ENCODE measurements at places on chromosomes 16 and 17. TPM values are rescaled to one million over a fixed set of nuclear protein-coding genes. Genes with fewer than 3 reads are reported as not detected.

Gene ZDHHC1
- 32.8 TPM for total RNA-seq

Gene HBM
- total RNA-seq = 3.3 TPM

Gene ZNF750
- total RNA-seq = not detected

Gene KIF2B
- total RNA-seq = not detected

Gene ENPP7
- not detected for total RNA-seq

Gene KIF18B
- not detected for total RNA-seq

Gene GJD3
- total RNA-seq = not detected

Gene C16orf74
- not detected for total RNA-seq

Gene PDP2
- 14.2 TPM for total RNA-seq

Gene UBE2Z
- total RNA-seq = 51.0 TPM

Gene CCL7
- total RNA-seq = not detected

Gene PPP1R27
- total RNA-seq = not detected

Gene C17orf50
- not detected for total RNA-seq

Gene HSD3B7
- 14.9 TPM for total RNA-seq

Gene HOXB9
- total RNA-seq = not detected

Gene SCARF1
- 20.3 TPM for total RNA-seq

Gene TNFRSF17
- not detected for total RNA-seq

Gene KRT17
- total RNA-seq = not detected

Gene LPCAT2
- 33.4 TPM for total RNA-seq

Gene CIBAR2
- total RNA-seq = not detected

Gene HYDIN
- total RNA-seq = 3.1 TPM

Gene PKMYT1
- 1.6 TPM for total RNA-seq

Gene PYY
- 2.0 TPM for total RNA-seq

Gene KRTAP4-5
- not detected for total RNA-seq

Gene HEATR3
- total RNA-seq = 62.7 TPM

Gene KRTAP9-2
- total RNA-seq = not detected

Gene GFER
- 20.1 TPM for total RNA-seq

Gene CHRNE
- 0.22 TPM for total RNA-seq

Gene OR3A2
- total RNA-seq = 1.1 TPM

Gene CCDC78
- total RNA-seq = 0.63 TPM

Gene KRT16
- 6.6 TPM for total RNA-seq

Gene TBC1D3
- total RNA-seq = not detected

Gene STAT3
- total RNA-seq = 133 TPM

Gene CES4A
- 19.2 TPM for total RNA-seq

Gene CCL15
- total RNA-seq = not detected

Gene HOXB7
- total RNA-seq = 2.2 TPM

Gene RBBP6
- total RNA-seq = 56.1 TPM

Gene MT1H
- 5.1 TPM for total RNA-seq

Gene CCL14
- 31.0 TPM for total RNA-seq

Gene TBX4
- total RNA-seq = not detected

Gene APOBR
- total RNA-seq = 2.2 TPM

Gene TK1
- total RNA-seq = 6.6 TPM

Gene KRTAP1-1
- total RNA-seq = not detected

Gene CAMTA2
- total RNA-seq = 15.3 TPM

Gene PHF23
- total RNA-seq = 20.3 TPM

Gene NXPH3
- 5.4 TPM for total RNA-seq

Gene KRTAP4-6
- total RNA-seq = not detected

All from tibial nerve (tissue), 4 donors.